ENCODE measurements at places on chromosomes 16 and 17.

DNA sequence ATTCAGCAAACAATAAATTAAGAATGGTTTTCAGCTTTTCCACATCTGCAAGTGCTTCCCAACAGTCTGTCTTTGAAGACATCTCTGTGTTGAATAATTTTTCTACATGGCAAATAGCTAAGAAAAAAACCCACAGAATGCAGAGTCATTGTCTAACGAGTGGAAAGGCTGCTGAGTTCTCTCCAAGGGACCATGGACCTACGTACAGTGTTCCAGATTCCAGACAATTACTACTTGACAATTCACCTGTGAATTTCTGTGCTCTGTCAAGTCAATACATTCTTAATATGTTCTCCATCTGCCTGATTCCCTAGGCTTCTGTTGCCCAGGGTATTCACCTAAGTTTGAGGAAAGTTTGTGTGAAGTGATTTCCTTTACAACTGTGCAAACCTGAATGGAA lies 83.8 kb upstream of the CA10 start:
- no peaks in the 10 kb centered on the region for H3K27me3 ChIP-seq
- no peaks in the 10 kb centered on the region for H3K4me1 ChIP-seq
- H3K27ac ChIP-seq: no peak overlapping the region

GRCh38 chr17:36993227-36993626 lies 44.5 kb downstream of the AATF start:
- no peaks in the 10 kb centered on the region for H3K4me1 ChIP-seq
- no peak overlapping the region for H3K4me3 ChIP-seq
- H3K27ac ChIP-seq: no peak overlapping the region
- no peaks in the 10 kb centered on the region for H3K27me3 ChIP-seq
- H3K36me3 ChIP-seq: peaks cover 16% of the 10 kb centered on the region

DNA sequence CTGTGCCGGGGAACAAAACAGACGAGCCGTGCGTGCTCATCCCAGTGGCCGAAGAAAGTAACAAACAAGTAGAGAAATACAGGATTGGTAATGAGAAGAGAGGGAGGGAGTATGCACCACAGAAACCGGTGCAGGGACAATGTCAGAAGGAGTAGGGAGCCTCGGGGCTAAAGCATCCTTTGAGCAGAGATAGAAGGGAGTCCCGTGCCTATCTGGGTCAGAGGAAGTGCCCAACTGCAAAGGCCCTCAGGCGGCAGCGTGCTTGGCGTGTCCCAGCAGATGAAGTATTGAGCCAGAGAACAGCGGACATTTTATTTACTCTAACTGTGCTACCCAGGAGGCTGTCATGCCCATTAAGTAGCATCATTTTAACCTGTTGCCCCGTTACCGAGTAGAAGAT lies 114.9 kb upstream of the CACNG5 start:
- H3K27me3 ChIP-seq: no peaks in the 10 kb centered on the region
- H3K4me3 ChIP-seq: no peak overlapping the region
- H3K4me1 ChIP-seq: peaks cover 25% of the 10 kb centered on the region
- H3K36me3 ChIP-seq: no peaks in the 10 kb centered on the region
- DNase-seq: no peak

DNA sequence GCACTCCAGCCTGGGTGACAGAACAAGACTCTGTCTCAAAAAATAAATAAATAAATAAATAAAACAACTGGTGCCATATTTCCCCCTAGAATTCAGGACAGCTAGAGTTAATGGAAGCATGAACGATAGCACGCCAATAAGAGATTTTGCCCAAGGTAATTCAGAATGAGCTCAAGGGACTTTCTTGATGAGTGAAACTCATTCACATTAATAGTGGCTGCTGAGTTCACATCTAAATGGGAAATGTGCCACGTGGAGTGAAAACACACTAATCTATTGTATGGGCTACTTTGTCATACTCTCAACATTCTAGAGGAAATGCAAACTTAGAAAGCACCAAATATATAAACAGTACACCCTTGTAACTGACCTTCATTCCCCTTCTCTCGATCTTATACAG lies 47.4 kb upstream of the PSMD7 start:
- H3K27me3 ChIP-seq: peaks cover 4% of the 10 kb centered on the region
- no peaks in the 10 kb centered on the region for H3K4me1 ChIP-seq
- no peak for DNase-seq
- no peak overlapping the region for H3K27ac ChIP-seq

GRCh38 chr16:13982451-13982850 lies 62.5 kb downstream of the ERCC4 start:
- H3K4me3 ChIP-seq: no peak overlapping the region
- no peaks in the 10 kb centered on the region for H3K4me1 ChIP-seq

- DNase-seq: no peak
- H3K4me1 ChIP-seq: no peaks in the 10 kb centered on the region
These were observed 1.8 kb downstream of the ZNF23 start for GRCh38 chr16:71460236-71460635.

DNA sequence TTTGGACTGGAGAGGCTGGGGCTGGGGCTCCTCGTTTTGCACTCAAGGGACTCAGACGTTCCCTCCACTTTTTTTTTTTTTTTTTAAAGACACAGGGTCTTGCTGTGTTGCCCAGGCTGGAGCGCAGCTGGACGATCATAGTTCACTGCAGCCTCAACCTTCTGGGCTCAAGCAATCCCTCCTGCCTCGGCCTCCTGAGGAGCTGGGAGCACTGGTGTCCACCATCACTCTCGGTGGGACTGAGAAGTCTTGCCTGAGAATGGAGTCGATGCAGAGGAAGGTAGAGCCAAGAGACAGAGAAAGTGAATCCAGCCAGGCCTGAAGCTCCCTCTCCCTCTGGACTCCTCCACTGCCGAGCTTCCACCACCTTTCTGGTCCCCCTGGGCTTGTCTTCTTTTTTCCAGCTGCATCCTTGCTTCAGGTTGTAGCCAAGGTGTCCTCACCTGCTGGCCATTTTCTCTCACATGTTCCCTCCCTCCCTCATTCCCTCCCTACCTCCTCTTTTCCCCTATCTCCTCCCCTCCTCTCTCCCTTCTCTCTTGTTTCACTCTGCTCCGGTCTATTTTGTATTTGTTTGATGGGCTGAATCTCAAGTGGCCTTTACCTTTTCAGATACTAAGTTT lies 233.8 kb downstream of the SNX29 start:
- no peak overlapping the region for H3K4me3 ChIP-seq
- no peaks in the 10 kb centered on the region for H3K27me3 ChIP-seq
- no peak for DNase-seq

DNA sequence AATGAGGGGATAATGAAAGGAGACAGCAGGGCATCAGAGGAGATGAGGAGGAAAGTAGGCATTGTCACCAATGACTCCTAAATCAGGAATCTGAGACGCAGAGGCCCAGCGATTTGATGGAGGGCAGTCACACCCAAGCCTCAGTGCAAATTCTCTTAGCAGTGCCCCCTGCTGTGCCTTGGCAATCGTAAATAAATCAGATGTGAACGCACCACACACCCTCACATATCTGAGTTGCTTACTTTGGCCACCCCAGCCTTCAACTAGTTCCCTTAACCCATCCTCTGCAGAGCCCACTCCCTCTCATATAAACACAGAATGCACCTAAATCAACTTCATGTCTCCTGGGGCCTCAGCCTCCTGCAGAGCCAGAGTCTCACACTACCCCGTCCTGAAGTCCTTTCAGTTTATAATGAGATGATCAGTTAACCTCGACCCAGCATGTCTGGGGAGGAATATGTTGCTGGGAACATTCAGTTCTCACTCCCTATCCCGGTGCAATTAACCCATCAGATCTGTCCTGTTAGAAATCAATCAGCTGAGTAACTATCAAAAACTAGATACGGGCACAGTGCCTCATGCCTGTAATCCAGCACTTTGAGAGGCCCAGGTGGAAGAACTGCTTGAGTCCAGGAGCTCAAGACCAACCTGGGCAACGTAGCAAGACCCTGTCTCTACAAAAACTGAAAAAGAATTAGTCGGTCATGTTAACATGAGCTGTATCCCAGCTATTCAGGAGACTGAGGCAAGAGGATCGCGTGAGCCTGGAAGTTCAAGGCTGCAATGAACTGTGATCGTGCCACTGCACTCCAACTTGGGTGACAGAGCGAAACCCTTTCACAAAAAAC lies 78.4 kb downstream of the SLC39A11 start:
- H3K4me3 ChIP-seq: no peak overlapping the region
- no peaks in the 10 kb centered on the region for H3K27me3 ChIP-seq
- DNase-seq: no peak
- H3K4me1 ChIP-seq: peaks cover 26% of the 10 kb centered on the region
- H3K36me3 ChIP-seq: no peaks in the 10 kb centered on the region

DNA sequence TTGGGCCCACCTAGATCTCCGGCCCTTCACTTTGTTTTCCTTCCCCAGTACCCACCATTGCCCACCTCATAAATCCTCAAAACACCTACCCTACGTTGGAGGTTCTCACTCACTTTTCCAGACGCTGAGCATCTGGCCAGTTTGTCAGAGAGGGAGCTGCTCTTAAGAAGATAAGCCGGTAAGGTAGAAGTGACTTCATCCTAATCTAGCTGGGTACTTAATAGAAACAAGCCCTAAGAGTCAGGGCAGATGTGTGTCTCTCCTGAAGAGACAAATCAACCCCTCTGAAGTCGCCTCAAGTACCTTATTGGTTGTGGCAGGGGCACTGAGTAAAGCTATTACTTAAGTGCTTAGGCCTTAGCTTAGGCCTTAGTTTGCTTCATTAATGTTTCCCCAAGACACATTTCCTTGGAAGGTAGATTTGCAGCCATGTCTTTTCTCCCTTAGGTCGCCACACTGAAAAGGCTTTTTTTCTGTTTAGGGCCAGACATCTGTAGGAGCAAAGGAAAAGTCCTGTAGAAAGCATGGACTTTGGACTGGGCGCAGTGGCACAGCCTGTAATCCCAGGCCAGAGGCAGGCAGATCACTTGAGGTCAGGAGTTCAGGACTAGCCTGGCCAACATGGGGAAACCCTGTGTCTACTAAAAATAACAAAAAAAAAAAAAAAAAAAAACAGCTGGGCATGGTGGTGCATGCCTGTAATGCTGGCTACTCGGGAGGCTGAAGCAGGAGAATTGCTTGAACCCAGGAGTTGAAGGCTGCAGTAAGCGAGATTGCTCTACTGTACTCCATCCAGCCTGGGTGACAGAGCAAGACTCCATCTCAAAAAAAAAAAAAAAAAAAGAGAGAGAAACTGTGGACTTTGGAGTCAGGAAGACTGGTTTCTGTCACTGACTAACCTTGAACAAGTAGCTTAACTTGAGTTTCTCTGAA lies 1.0 kb downstream of the TACO1 start:
- no peaks in the 10 kb centered on the region for H3K27me3 ChIP-seq
- peak overlapping the region; percentile 76 for H3K4me3 ChIP-seq
- H3K4me1 ChIP-seq: peaks cover 8% of the 10 kb centered on the region
- H3K27ac ChIP-seq: peak overlapping the region; percentile 86
- DNase-seq: no peak

GRCh38 chr16:69276148-69277115 lies 34.7 kb upstream of the VPS4A start:
- no peak overlapping the region for H3K27ac ChIP-seq
- H3K27me3 ChIP-seq: no peaks in the 10 kb centered on the region
- no peaks in the 10 kb centered on the region for H3K36me3 ChIP-seq
- no peaks in the 10 kb centered on the region for H3K4me1 ChIP-seq

DNA sequence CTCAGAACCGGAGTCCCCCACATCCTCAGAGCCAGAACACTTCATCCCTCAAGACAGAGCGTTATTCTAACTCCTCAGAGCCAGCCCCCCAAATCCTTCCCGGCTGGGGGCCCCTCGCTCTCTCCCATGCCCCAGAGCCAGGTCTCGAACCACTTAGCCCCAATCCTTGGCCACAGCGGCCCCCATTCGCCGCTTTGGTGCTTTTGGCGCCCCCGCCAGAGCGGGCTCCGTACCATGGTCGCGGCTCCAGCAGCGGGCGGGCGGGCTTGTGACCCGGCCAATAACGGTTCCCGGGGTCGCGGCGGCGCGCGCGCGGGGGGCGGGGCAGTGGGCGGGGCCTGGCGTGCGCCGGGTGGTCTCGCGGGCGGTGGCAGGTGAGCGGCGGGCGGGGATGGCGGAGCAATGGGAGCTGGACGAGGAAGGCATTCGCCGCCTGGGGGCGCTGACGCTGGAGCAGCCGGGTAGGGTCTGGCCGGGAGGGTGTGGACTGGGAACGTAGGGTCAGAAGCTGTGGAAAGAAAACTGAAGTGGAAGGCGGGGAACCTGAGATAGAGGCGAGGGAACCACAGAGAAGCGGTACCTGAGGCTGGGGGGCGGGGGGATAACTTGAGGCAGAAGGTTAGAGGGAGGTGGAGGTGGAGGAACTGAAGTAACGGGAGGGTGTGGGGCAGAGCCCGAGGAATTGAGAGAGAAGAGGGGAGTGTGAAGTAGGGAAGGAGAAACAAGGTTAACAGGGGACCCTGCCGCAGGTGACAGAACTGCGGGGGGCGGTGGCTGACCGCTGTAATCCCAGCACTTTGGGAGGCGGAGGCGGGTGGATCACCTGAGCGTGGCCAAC lies at the start of the genes KCTD19 and LRRC36:
KCTD19 (minus strand) TSS at position 270 of the 838 bp plus-strand sequence; CDS start at position 236, 34 bp downstream.
LRRC36 (plus strand) TSS at position 344 of the 838 bp plus-strand sequence; CDS start at position 392, 48 bp downstream.
- peak within 1 kb of the TSS; percentile 48 for H3K4me3 ChIP-seq
- H3K4me1 ChIP-seq: no peaks in the 10 kb centered on the region
- H3K27me3 ChIP-seq: no peaks in the 10 kb centered on the region
- H3K36me3 ChIP-seq: no peaks in the 10 kb centered on the region
- H3K27ac ChIP-seq: no peak within 1 kb of the TSS

DNA sequence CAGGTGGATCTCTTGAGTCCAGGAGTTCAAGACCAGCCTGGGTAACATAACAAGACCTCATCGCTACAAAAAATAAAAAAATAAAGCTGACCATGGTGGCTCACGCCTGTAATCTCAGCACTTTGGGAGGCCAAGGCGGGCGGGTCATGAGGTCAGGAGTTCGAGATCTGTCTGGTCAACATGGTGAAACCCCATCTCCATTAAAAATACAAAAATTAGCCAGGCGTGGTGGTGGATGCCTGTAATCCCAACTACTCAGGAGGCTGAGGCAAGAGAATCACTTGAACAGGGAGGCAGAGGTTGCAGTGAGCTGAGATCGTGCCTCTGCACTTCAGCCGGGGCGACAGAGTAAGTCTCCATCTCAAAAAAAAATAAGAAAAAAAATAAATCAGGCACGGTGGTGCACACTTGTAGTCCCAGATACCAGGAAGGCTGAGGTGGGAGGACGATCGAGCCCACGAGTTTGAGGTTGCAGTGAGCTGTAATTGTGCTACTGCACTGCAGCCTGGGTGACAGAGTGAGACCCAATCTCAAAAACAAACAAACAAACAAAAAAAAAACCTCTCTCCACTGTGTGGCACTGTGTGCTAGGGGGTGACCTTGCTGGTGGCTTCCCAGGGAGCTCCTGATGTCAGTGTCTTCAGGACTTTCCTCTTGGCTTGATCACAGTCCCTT lies 19.8 kb upstream of the MAPK3 start:
- H3K27ac ChIP-seq: no peak overlapping the region
- no peaks in the 10 kb centered on the region for H3K36me3 ChIP-seq
- DNase-seq: peak; percentile 15
- no peak overlapping the region for H3K4me3 ChIP-seq
- no peaks in the 10 kb centered on the region for H3K27me3 ChIP-seq

- no peak for DNase-seq
- H3K27ac ChIP-seq: no peak overlapping the region
- no peak overlapping the region for H3K4me3 ChIP-seq
- H3K36me3 ChIP-seq: no peaks in the 10 kb centered on the region
- no peaks in the 10 kb centered on the region for H3K27me3 ChIP-seq
These were observed 19.3 kb downstream of the PLD6 start for GRCh38 chr17:17186551-17187505.

All from Panc1 (cell line).